ENCODE measurements at places on chromosomes 4 and X. TPM values are rescaled to one million over a fixed set of nuclear protein-coding genes. Genes with fewer than 3 reads are reported as not detected.

Gene FAM200B
- total RNA-seq: 26.1 TPM

Gene SYN1
- total RNA-seq: 0.86 TPM

Gene RNF128
- total RNA-seq: 5.8 TPM

Gene MAGEB18
- total RNA-seq: not detected

Gene SSX4B
- not detected for total RNA-seq

Gene GAGE13
- total RNA-seq: not detected

Gene PLP2
- 207 TPM for total RNA-seq

Gene SPCS3
- 135 TPM for total RNA-seq

Gene CD38
- not detected for total RNA-seq

Gene NPFFR2
- not detected for total RNA-seq

Gene MTNR1A
- total RNA-seq: 0.84 TPM

Gene MGST2
- 24.3 TPM for total RNA-seq

Gene ZDHHC15
- total RNA-seq: not detected

Gene FAT4
- total RNA-seq: 0.71 TPM

All from HCT116 (cell line).